DMS53 (cell line): ENCODE measurements at places on chromosomes 7 and 10.

GRCh38 chr7:2621061-2621828 lies 10.5 kb upstream of the TTYH3 start:
- DNase-seq, result no peak

- peak; percentile 81 for DNase-seq
These were observed 169.0 kb upstream of the PHYHIPL start for GRCh38 chr10:59007307-59008025.

DNA sequence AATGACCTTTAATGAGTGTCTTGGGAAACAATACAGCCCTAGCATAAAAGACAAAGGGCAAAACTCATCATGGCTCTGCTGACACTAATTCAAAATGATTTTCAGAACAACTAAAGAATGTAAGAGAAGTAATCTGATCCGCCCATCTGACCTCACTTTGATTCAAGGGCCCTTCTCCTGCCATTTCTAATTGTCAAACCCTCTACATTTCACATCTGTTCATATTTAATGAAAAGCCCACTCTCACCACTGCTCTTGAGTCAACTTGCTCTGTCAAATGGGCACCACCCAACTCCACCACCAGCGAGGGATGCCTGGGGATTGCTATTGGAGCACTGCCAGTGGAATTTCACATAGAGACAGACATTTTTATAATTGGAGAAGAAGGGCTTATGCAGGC lies 639.2 kb downstream of the KCNMA1 start:
- DNase-seq, result no peak

DNA sequence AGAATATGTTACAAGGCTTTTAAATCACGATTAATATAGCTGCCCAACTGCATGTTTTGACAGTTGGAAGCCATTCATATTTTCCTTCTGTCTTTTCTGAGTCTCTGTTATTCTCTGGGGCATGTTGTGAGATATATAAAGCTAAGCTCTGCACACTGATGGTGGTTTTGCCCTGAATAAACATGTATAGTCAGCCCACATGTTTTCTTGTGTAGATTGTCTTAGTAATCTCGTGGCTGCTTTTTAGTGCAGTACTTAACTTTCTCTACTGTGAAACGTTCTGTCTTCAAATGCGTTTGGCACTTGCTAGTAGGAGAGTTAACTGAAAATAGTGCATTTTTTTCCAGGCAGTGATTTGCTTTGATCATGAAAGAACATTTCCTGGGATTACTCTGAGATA lies 268.5 kb downstream of the DNAJB9 start:
- DNase-seq, result no peak

DNA sequence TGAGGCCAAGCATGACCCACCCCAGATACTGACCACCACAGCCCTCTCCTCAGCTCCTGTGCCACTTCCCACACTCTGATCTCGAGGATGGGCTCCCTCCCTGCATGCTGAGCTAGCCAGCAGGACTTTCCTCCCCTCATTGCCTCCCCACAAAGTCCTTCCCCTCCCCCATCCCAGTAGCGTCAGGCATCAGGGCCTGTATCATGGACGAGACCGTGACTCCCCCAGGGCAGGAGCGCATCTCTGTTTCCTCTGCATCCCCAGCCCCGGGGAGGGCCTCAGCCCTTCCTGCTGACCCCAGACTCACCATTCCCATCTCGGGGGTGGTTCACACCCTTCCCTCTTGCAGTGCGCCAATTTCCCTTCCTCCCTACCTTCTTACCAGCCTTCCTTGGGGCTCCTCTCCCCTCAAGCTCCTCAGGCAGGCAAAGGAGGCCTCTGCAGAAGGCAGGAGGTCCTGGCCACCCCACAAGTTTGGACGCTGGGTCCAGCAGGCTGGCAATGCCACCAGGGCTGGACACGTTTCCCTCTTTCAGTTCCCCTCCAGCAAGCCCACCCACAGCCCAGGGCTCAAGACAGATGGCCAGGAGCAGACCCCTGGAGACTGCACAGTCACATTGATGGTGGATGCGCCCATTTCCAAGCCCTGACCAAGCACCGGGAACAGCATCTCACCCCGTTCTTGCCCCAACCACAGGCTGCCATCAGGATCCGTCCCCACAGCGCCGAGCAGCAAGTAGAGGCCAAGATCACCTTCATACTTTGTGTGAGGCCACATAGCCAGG lies 36.5 kb downstream of the GRID1 start:
- no peak for DNase-seq

GRCh38 chr7:24713039-24713793 lies 44.0 kb downstream of the GSDME start:
- no peak for DNase-seq

GRCh38 chr10:71216363-71216695 lies 4.0 kb downstream of the UNC5B start:
- DNase-seq, result no peak

DNA sequence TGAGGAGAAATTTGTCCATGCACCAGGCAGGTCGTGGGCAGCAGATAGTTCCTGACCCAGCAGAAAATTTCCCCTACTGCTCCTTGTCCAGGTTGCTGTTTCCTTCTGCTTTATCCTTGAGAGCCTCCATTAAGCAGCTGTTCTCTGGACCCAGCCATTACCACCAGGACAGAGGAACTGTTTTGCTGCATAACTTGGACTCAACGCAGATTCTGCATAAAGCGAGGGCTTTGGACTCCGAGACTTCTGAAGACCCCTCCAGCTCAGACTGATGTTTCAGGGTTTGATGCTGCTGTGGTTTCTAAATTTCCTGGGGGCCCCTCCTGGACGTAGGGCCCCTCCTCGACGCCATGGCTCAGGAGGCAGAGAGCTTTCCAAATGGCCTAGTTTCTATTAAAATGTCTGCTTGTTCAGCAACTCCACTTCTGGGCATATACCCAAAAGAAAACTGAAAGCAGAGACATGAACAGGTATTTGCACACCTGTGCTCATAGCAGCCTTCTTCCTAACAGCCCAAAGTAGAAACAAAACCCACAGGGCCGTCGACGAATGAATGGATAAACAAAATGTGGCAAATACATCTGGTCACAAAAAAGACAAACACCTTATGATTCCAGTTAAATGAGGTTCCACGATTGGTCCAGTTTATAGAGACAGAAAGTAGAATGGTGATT lies 28.3 kb upstream of the LMTK2 start:
- peak; percentile 30 for DNase-seq

- DNase-seq, result peak; percentile 45
These were observed 580 bp downstream of the FAM200A start for GRCh38 chr7:99551334-99551733.

DNA sequence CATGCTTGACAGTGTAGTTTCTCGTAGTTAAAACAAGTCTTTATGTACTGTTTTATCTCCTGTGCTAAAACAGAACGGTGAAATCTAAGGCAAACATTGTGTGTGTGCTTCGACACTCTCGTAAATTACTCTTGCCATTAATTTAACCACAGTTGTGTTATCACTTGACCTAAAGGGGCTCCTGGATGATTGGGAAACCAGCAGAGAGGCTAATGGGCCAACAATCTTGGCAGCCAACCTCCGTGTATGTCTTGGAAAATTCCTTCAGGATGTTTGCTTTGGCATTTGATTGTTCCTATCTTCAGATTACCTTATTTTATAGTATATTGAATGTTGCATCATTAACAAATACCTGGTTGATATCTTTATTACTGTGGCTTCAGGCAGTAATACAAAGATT lies 409.5 kb downstream of the SDK1 start:
- no peak for DNase-seq

GRCh38 chr7:101200862-101201599 lies at the start of gene MOGAT3:
MOGAT3 (minus strand) TSS chr7:101201036; CDS start chr7:101200854, 182 bp downstream.
- DNase-seq, result peak; percentile 47

DNA sequence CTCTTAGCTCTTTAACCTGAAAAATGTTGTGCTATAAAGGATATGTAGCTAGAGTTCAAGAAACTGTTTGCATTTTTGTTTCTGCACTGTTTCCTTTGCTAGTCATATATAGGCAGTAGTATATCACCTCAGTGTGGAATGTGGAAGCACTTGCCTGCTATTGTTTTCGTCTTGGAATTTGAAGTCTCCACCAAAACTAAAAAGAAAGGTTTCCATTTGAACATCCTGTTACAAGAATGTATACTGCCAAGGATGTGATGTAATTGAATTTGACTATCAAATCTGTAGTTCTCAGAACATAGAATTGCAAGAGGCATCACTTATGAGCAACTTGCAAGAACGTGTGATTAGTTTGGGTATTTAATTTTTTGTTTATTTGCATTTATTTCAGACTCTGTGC lies 51.1 kb upstream of the MEOX2 start:
- DNase-seq, result no peak

DNA sequence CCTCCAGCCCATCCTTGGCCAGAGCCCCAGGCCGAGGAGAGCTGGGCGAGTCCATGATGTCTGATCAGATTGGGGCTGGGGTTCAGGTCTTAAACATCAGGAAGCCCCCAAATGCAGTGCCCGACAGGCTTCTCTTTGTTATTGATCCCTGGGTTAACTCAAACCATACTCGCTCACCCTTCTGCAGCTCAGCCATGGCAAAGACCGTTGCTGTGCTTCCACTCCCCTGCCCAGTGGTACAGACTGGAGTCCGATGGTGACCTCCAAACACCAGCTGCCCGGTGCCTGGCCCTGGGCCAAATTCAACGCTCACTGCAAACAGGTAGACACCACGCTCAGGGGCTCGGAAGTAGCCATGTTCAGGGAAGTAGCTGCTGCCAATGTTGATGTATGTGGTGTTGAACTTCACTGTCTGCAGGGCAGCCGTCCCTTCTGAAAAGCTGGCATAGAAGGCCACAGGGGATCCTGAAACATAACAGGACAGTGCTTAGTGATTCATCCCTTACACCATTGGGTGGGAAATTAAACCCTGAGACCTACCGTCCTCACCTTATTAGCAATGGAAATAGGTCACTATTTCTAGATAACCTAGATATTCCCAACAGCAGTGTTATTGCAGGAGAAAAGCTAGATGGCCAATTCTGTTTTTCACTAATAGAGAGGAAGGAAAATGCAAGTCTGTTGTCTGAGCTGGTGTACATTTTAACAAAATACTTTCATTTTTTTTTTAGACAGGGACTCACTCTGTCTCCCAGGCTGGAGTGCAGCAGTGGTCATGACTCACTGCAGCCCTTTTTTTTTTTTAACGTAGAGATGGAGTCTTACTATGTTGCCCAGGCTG lies 20.5 kb downstream of the MMRN2 start:
- peak; percentile 65 for DNase-seq

DNA sequence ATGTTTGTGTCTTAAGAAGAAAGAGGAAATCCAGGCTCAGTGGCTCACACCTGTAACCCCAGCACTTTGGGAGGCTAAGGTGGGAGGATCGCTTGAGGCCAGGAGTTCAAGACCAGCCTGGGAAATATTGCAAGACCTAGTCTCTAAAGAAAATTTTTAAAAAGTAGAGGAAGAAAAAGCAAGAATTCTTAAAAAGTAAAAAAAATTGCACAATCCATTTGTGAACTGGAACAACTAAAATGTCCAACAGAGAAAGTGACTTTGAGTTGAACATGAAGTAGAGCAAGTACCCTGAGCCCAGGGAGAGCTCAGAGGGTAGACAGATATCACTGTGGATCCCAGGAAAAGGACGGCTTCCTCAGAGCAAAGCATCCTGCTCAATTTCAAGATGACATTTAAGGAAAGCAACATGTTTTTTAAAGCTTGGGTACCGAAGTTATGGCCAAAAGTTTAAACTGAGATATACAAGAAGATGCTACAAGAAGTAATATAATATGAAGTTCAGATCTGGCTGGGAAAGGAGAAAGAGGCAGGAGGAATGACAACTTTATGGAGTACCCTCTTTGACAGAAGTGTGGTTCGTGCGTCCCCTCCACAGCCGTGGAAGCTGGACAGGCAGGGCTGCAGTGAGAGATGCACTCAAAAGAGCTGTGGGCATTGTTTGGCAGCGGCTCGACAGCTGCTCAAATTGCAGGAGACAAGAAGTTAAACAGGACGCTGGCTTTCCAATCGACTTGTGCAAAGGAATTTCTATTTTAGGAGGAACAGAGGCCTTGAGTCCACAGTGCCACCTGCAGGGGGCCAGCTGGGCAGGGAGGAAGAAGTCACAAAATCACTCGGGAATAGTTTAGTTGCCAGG lies 201.3 kb downstream of the JCAD start:
- peak; percentile 79 for DNase-seq

- DNase-seq, result peak; percentile 55
These were observed 110.0 kb upstream of the SHH start for GRCh38 chr7:155922067-155922816.

DNA sequence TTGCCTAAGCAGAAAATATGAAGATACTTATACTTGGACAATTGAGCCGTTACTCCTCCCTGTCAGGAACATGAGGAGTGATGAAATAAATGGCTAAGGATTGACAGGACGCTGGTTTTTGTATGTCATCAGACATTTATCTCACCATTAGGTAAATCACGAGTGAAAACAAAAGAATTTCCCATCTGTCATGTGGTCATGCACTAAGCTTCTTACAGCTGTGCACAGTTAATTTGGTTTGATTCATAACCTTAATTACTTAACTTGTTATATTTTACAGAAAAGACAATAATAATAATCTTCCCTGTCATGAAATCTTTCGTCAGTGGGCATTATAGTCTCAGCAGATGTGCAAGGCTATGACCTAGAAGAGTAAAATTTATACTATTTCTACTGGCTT lies 266.5 kb downstream of the HGF start:
- DNase-seq, result no peak

DNA sequence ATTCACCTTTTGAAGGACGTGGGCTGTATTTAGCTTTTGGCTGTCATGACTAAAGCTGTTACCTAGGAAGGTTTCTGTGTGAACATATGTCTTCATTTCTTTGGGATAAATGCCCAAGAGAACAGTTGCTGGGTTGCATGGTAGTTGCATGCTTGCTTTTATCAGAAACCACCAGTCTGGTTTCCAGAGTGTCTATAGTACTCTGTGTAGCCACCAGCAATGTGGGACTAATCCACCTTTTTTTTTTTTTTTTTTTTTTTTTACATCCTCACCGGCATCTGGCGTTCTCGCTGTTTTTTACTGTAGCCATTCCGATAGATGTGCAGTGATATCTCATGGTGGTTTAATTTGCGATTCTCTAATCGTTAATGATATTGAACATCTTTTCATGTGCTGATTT lies 297.8 kb downstream of the SDK1 start:
- no peak for DNase-seq

- DNase-seq, result peak; percentile 86
These were observed 38.0 kb downstream of the STARD3NL start for GRCh38 chr7:38215735-38216670.

- no peak for DNase-seq
These were observed 2.6 kb upstream of the CDK6 start for GRCh38 chr7:92838934-92839333.

GRCh38 chr10:78919181-78919966 lies 149.4 kb upstream of the ZMIZ1 start:
- DNase-seq, result no peak

- DNase-seq, result peak; percentile 96
These were observed 60.8 kb downstream of the MDH2 start for GRCh38 chr7:76108540-76109233.

DNA sequence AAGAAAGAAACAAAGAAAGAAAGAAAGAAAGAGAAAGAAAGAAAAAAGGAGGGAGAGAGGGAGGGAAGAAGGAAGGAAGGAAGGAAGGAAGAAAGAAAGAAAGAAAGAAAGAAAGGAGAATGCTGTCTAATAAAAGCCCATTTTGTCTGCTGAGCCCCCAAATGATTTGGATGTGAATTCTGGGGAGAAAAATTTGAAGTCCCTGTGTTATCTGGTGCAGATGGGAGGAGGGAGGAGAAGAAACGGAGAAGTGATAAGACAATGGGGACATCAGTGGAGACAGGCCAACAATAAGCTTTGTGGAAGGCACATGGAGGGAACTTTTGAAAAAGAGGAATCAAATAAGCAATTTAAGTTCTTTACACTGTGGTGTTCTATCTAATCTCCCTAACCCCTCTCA lies 24.6 kb upstream of the TMEM273 start:
- DNase-seq, result no peak

- no peak for DNase-seq
These were observed 80.6 kb downstream of the PTPRZ1 start for GRCh38 chr7:121953601-121954000.
